ENCODE measurements at places on chromosomes 1 and 21.

GRCh38 chr21:21463456-21463855 is 465.2 kb downstream of the NCAM2 start:
- no peak for DNase-seq

DNA sequence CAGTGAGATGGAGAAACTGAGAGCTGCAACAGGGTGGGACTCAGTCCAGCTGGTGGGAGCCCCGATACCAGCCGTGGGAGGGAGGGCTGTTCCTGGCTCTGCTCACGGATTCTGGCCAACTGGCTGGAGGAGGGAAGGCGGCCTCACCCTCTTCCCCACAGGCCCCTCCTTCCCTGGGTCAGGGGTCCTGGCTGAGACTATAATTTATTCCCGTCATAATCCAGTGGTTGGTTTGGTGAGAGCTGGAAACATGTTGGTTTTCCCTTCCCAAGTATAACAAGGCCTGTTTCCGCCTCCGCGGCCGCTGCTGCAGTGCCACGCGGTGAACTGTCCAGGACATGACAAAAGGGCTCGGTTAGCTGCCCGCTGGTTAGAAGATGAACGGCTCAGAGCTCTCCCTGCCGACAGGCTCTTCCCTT is 10.0 kb downstream of the PTPRF start:
- DNase-seq = no peak

DNA sequence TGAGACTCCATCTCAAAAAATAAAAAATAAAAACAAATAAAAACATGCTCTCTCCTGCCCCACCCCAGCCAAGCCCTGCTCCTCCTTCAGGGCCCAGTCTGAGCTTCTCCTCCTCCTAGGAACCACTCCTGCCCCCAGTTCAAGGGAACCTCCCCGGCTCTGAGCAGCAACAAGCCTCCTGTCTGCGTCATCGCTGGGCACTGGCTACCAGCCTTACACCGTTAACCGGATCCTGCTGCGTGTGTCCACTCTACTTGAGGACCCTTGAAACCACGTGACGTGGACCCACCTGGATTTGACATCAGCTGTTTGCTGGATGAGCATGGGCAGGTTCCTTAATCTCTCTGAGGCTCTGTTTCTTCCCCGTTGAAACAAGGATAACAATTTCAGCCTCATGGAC is 1.6 kb upstream of the TAS1R2 start:
- DNase-seq = no peak

DNA sequence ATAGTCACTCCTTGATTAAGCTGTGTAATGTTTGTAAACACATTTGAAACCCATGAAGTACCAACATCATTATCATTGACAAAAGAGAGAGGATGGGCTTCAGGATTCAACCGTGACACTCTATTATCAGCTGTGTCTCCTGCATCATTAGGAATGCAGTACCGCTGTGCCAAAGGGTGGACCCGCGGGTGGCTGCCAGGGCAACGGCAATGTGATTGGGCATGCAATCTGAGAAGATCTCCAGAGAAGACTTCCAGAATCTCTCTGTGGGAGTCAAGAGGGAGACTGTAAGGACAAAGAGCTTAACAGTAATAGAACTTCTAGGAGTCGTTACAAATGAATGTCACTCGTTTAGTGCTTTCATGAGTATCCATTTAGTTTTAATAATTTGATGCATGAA is 97.9 kb downstream of the USH2A start:
- DNase-seq = no peak

- no peak for DNase-seq
Observed at GRCh38 chr1:225670356-225670755, 17.4 kb upstream of the ENAH start.

Data from PC-3 (cell line).